ENCODE measurements at places on chromosomes 3 and 15.

- no peak for DNase-seq
Measured at GRCh38 chr3:72571638-72572114, 276.6 kb downstream of the SHQ1 start.

- DNase-seq: no peak
Measured at GRCh38 chr3:11034309-11034985, 41.9 kb downstream of the SLC6A1 start.

- peak; percentile 84 for DNase-seq
Measured at GRCh38 chr15:84715441-84716035, 401 bp downstream of the SEC11A start.

- DNase-seq: no peak
Measured at GRCh38 chr3:100769693-100770092, 60.4 kb downstream of the TFG start.

DNA sequence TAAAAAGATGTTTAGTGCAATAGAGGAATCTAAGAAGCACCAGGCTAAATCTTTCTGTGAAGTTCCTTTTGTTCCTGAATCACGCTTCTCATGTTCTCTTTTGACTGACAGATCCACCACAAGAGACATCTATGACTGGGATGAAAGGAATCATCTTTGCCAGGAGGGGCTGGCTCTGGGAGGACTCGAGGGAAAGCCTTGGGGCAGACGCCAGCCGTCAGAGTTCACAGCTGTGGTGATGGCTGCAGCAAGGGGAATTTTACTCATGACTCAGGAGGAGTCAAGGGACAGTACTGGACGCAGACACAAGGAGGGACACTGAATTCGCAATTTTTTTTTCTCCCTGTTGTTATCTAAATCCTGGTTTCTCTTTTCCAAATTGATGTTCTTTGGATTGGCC is 38.7 kb downstream of the C3orf38 start:
- no peak for DNase-seq

GRCh38 chr3:20837676-20838302 is 651.8 kb upstream of the SGO1 start:
- peak; percentile 85 for DNase-seq

GRCh38 chr3:42510325-42510724 is 7.9 kb downstream of the VIPR1 start:
- no peak for DNase-seq

- peak; percentile 44 for DNase-seq
Measured at GRCh38 chr3:33372218-33373081, 67.8 kb downstream of the UBP1 start.

GRCh38 chr15:96500508-96500907 is 170.0 kb downstream of the NR2F2 start:
- DNase-seq: no peak
